RWPE2 (cell line): ENCODE measurements at places on chromosomes 5 and 9.

DNA sequence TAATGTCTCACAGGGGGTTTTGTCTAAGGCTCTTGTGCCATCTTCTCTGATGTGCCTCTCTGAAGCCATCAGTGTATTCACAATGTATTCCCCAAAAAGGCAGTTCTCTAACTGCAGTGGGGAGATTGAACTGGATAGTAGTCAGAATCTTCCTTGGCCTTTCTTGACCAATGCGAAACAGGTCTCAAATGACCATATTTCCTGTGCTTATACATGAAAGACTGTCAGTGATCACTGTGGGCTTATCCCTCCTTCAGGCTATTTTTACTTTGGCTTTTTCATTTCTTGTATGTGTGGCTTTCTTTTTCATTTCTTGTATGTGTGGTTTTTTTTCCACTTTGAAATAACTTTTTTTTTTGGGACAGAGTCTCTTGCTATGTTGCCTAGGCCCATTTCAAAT is 19.7 kb downstream of the HMGXB3 start:
- H3K36me3 ChIP-seq, result peaks cover 86% of the 10 kb centered on the region
- DNase-seq, result no peak
- H3K27ac ChIP-seq, result peak overlapping the region; percentile 94
- H3K4me1 ChIP-seq, result peaks cover 41% of the 10 kb centered on the region

GRCh38 chr5:108312258-108312657 is 69.6 kb downstream of the FBXL17 start:
- H3K4me1 ChIP-seq, result peaks cover 13% of the 10 kb centered on the region
- DNase-seq, result no peak
- H3K36me3 ChIP-seq, result no peaks in the 10 kb centered on the region; the same call in 1 of the 2 replicates
- H3K27ac ChIP-seq, result no peak overlapping the region
- no peaks in the 10 kb centered on the region for H3K27me3 ChIP-seq

DNA sequence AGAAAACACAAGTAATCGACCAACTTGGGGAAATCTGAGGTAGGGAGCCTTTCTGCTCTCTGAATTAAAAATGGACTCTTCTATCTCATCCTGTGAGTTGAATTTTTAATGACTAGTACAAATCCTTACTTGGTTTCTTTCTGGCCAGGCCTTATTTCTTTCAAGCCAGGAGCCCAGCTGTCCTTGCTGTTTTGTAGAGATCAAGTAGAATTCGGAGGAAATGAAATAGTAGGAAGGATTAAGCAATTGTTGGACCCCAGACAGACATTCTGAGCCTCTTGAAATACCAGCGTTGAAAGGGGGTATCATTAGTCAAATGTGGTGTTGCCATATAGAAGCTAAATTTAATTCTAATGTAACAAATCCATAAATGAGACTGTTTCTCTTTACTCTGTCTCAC is 53.7 kb upstream of the SMIM15 start:
- no peaks in the 10 kb centered on the region for H3K27me3 ChIP-seq
- H3K4me3 ChIP-seq, result no peak overlapping the region
- no peaks in the 10 kb centered on the region for H3K4me1 ChIP-seq
- DNase-seq, result no peak

GRCh38 chr9:77543131-77543822 is 104.8 kb downstream of the GNA14 start:
- H3K27me3 ChIP-seq, result no peaks in the 10 kb centered on the region
- H3K4me1 ChIP-seq, result no peaks in the 10 kb centered on the region
- H3K27ac ChIP-seq, result no peak overlapping the region
- no peak for DNase-seq
- no peaks in the 10 kb centered on the region for H3K36me3 ChIP-seq

GRCh38 chr5:53431665-53432064 is 48.8 kb upstream of the FST start:
- no peaks in the 10 kb centered on the region for H3K36me3 ChIP-seq
- H3K4me1 ChIP-seq, result peaks cover 21% of the 10 kb centered on the region
- no peaks in the 10 kb centered on the region for H3K27me3 ChIP-seq
- H3K4me3 ChIP-seq, result no peak overlapping the region
- DNase-seq, result no peak
- peak overlapping the region; percentile 56 for H3K27ac ChIP-seq

DNA sequence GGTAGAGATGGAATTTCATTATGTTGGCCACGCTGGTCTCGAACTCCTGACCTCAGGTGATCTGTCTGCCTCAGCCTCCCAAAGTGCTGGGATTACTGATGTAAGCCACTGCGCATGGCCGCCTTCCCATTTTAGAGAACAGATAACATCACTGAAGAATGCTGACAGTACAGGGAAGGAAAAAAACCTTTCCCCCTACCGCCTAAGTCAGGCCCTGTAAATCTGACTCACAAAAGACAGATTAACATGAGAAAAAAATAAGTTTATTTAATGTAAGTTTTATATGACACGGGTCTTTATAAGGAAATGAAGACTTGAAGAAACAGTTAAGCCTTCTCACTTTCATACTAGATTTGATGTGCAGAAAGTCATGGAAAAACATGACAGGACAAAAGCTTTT is 227.2 kb upstream of the ZNF608 start:
- H3K4me3 ChIP-seq, result no peak overlapping the region
- H3K27ac ChIP-seq, result no peak overlapping the region
- no peaks in the 10 kb centered on the region for H3K4me1 ChIP-seq
- H3K36me3 ChIP-seq, result no peaks in the 10 kb centered on the region
- H3K27me3 ChIP-seq, result no peaks in the 10 kb centered on the region

DNA sequence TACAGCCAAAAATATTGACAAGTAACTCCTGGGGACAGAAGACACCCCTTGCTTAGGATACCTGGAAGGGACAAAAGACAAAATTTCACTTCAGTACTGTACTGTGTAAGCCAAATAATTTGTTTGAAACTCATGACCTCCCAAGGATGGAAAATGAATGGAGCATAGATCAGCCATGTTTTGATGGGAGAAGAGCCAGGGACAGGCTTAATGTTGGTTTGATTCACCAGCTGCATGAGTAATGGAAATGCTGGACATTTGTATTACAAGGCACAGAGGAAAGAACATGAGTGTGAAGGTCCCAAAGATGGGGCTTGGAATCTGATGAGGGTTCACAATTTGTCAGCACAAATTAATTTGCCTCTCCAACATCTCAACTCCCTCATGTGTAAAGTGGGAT is 122.8 kb downstream of the ENC1 start:
- H3K4me3 ChIP-seq, result no peak overlapping the region
- H3K27me3 ChIP-seq, result no peaks in the 10 kb centered on the region
- no peaks in the 10 kb centered on the region for H3K4me1 ChIP-seq

DNA sequence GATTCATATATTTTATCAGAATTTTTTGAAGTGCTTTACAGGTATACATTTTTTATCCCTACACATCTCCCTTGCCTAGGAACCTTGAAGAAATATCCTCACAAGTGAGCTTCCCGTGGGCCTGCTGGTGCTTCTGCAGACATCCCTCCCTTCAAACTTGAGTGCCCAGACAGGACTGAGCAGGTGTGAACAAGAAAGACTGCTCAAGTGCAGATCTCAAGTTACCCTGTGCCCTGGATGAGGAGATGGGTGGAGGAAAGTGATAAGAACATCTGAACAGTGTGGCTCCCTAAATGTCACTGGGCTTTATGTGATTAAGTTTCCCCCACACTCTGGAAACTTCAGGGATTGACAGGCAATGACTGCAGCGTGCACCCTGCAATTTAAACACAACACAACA is 209.8 kb downstream of the TLE1 start:
- no peaks in the 10 kb centered on the region for H3K36me3 ChIP-seq
- no peak overlapping the region for H3K4me3 ChIP-seq
- H3K4me1 ChIP-seq, result peaks cover 4% of the 10 kb centered on the region

GRCh38 chr5:95029569-95030366 is 255.1 kb downstream of the MCTP1 start:
- no peaks in the 10 kb centered on the region for H3K4me1 ChIP-seq
- no peaks in the 10 kb centered on the region for H3K36me3 ChIP-seq
- no peaks in the 10 kb centered on the region for H3K27me3 ChIP-seq
- H3K27ac ChIP-seq, result no peak overlapping the region
- no peak for DNase-seq
- H3K4me3 ChIP-seq, result no peak overlapping the region

GRCh38 chr5:146461319-146461718 is 14.2 kb downstream of the TCERG1 start:
- no peaks in the 10 kb centered on the region for H3K27me3 ChIP-seq
- no peak for DNase-seq
- H3K4me3 ChIP-seq, result no peak overlapping the region

DNA sequence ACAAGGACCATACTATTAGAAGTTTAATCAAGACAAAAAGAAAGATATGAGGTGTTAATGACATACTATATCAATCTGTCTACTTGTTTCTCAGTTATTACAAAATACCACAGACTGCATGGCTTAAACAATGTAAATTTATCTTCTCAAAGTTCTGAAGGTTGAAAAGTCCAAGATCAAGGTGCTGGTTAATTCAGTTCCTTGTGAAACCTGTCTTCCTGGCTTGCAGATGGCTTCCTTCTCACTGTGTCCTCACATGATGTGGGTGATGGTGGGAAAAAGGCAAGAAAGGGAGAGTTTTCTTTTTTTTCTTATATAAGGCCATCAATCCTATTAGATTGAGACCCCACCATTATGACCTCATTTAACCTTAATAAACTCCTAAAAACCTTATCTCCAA is 15.6 kb upstream of the SPINK14 start:
- H3K4me3 ChIP-seq, result no peak overlapping the region
- no peaks in the 10 kb centered on the region for H3K4me1 ChIP-seq
- no peak for DNase-seq
- no peaks in the 10 kb centered on the region for H3K27me3 ChIP-seq
- H3K27ac ChIP-seq, result no peak overlapping the region

- peaks cover 13% of the 10 kb centered on the region for H3K4me1 ChIP-seq
- no peak for DNase-seq
- H3K36me3 ChIP-seq, result peaks cover 33% of the 10 kb centered on the region
- no peaks in the 10 kb centered on the region for H3K27me3 ChIP-seq
Measured at GRCh38 chr5:65332591-65332990, 149.1 kb downstream of the ADAMTS6 start.

GRCh38 chr5:109365653-109366052 is 44.1 kb downstream of the PJA2 start:
- no peak overlapping the region for H3K4me3 ChIP-seq
- no peak overlapping the region for H3K27ac ChIP-seq
- no peaks in the 10 kb centered on the region for H3K27me3 ChIP-seq
- DNase-seq, result no peak
- H3K4me1 ChIP-seq, result no peaks in the 10 kb centered on the region

DNA sequence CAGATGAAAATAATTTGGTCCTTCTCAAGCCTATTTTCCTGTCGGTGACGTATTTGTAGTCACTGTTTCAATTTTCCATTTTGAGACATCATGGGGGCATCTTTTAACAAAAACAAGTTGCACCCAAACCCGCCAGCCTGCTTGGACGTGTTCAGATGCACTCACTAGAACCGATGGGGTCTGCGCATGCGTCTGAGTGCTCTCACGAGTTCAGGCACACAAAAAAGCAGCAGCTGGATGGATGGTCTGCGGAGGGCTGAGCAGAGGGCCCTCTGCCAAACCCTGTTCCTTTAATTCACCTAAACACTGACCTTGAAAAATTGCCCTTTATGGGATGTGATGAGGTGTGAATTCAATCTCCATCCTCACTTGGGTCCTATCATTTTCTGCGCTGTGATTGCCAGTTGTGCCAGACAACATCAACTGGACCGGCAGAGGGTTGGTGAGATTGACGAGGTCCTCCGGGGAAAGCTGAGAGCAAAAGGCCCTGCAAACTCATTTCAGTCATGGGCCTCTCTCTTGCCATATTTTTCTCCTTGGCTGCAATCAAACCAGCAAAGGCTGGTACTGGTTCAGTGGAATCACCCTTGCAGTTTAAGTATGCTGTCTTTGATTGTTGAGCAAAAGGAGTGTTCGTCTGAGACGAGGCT is 251.9 kb downstream of the NFIB start:
- no peak overlapping the region for H3K27ac ChIP-seq
- peaks cover 15% of the 10 kb centered on the region for H3K4me1 ChIP-seq
- H3K36me3 ChIP-seq, result no peaks in the 10 kb centered on the region
- H3K27me3 ChIP-seq, result no peaks in the 10 kb centered on the region

DNA sequence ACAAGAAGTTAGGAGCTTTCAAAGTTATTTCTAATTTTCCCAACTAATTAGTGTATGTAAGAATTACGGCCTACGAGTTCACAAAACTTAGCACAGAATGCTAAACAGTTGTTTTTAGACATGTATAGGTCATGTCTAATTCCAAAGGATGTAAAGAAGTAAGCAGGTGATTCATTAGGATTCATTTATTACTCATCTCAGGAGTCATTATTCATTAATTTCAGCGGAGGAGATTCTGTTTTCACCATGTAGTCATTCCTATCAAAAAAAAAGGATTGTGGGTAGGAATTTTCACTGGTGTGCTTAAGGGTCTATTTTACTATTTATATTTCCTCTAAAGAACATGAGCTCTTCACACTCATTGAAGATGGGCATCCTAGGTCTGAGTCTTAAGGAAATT is 532.2 kb downstream of the ACTL7B start:
- peak overlapping the region; percentile 11 for H3K27ac ChIP-seq
- DNase-seq, result no peak
- no peaks in the 10 kb centered on the region for H3K36me3 ChIP-seq
- no peak overlapping the region for H3K4me3 ChIP-seq

DNA sequence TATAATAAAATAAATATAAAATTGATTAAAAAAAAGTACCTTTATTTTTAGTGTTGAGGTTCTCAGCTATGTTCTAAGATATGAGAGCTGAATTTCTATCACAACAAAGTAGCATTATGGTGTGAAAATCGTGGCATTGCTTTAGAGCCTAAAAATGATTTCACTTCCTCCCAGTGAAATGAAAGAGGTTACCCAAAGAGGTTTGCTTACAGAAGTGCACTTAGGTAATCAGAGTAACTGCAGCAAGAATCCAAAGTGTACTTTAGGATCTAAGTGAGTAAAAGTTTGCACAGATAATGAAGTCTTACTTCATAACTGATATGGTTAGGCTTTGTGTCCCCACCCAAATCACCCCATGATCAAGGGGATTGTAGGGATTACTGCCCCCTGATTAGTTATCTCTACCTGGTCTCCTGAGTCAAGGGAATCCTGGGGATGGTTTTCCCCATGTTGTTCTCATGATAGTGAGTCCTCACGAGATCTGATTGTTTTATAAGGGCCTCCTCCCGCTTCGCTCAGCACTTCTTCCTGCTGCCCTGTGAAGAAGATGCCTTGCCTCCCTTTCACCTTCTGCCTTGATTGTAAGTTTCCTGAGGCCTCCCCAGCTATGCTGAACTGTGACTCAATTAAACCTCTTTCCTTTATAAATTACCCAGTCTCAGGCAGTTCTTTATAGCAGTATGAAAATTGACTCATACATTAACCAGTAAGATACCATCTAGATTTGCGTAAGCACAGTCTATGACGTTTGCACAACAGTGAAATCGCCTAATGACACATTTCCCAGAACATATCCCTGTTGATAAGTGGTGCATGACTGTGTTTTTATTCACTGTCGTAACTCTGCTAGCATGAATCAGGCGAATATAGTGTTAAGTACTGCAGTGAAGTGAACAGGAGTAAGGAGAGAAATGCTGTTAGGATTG is 40.3 kb upstream of the LRRC70 start:
- no peak overlapping the region for H3K27ac ChIP-seq
- H3K27me3 ChIP-seq, result no peaks in the 10 kb centered on the region
- no peak for DNase-seq
- H3K4me3 ChIP-seq, result no peak overlapping the region
- peaks cover 28% of the 10 kb centered on the region for H3K36me3 ChIP-seq
